Activated naive CD8-positive, alpha-beta T cell treated with anti-CD3 and anti-CD28 coated beads for 36 hours (primary cell): ENCODE measurements at places on chromosomes 2 and 18.

GRCh38 chr2:191150600-191151330 lies at the start of gene STAT4:
TSS of gene STAT4 (minus strand) at chr2:191150994. CDS start at chr2:191148203, 2,791 bp downstream.
- DNase-seq: peak; percentile 87

GRCh38 chr2:127429844-127430425 lies 11.7 kb downstream of the PROC start:
- no peak for DNase-seq

DNA sequence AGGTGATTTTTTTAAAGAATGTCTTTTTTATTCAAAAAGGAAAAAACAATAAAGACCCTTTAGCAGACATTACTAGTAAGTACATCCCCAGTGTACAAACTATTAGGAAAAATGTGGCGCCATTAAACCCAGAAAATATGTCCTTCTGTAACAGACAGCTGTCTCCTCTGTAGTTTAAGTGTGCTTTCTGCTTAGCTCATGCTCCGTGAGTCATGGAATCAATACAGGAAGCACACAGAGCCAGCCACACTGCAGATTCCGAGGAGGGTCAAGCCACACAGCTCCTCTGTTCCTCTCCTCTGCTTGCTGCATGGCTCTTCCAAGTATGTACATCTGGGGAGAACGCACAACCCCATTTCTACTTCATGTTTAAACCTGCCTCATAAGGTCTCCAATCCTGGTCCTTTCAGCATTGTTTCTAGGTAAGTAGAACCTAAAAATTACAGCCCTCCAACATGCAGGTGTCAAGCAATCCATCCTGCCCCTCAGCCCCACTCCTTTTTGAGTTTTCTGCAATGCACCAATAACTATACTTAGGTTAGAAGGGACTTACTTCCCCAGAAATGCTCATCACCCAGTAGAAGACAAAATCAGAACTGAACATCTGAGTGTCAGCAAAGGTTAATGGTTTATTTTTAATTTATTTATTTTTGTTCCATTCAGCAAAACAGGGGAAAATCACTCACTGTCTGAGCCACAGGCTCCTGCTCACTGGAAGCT lies 37.5 kb downstream of the ACVR1 start:
- peak; percentile 11 for DNase-seq

GRCh38 chr2:223841436-223842190 lies 4.2 kb upstream of the AP1S3 start:
- no peak for DNase-seq

- DNase-seq: no peak
Measured at GRCh38 chr2:199830531-199830930, 20.5 kb downstream of the FTCDNL1 start.

DNA sequence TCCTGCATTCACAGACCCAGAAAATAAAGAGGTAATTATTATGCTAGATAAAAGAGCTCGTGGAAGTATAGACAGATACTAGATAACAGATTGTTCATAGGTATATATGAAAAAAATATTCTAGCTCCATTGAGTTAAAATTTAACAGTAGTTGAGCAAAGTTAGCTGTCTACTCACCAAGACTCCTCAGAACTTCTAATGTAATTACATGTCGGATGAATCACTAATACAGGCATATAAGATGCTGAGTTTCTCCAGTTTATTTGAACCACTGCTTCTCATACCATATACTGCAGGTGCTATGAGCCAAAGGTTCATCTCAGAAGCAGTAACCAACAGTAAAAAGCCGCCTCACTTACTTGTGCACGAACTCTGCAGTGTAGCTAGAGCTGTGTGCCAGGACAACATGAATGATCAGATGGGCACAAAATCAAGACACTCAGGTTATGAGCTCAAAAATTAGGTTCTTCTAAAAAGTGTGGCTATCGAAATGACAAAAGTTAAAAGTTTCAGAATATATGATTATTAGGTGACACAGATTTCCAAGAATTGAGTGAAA lies 373.4 kb downstream of the NCKAP5 start:
- DNase-seq: no peak

- DNase-seq: no peak
Measured at GRCh38 chr2:200600549-200601225, 14.9 kb downstream of the AOX1 start.

- DNase-seq: no peak
Measured at GRCh38 chr18:55289775-55290174, 298.2 kb downstream of the TCF4 start.

GRCh38 chr2:171878481-171878993 lies 15.5 kb downstream of the SLC25A12 start:
- DNase-seq: no peak

DNA sequence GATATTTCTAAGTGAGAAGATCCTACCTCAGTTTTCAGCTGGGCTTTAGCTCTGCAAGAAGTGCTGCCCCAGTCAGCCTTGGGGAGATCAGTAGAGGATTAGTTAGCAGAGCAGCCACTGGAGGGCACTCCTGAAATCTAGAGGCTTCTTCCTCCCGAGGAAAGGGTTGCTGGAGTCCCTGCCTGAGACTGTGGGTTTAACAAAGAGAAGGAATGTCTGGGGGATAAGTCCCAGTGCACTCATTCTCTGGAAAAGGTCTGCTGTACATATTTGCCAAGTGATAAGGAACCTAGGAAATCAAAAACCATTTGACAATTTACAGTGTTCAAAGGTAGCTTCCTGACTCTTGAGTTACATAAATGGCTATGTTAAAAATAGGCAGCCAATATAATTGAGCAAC lies 207.2 kb downstream of the SLC8A1 start:
- no peak for DNase-seq

DNA sequence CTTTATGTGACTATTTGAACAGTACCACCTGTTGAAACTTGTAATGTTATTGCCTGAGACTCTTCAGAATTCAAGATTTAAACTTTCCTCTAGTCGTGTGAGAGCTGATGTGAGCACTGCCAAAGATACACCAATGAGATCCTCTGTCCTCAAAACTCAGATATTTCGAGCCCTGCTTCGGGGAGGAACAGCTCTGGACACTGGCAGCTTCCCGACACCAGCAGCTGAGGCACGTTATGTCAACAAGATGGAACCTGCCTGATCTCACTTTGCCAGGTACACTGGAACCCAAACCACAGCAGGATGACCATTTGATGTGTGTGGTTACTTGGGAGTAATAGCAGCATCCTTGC lies 319.9 kb upstream of the RBMS1 start:
- no peak for DNase-seq

DNA sequence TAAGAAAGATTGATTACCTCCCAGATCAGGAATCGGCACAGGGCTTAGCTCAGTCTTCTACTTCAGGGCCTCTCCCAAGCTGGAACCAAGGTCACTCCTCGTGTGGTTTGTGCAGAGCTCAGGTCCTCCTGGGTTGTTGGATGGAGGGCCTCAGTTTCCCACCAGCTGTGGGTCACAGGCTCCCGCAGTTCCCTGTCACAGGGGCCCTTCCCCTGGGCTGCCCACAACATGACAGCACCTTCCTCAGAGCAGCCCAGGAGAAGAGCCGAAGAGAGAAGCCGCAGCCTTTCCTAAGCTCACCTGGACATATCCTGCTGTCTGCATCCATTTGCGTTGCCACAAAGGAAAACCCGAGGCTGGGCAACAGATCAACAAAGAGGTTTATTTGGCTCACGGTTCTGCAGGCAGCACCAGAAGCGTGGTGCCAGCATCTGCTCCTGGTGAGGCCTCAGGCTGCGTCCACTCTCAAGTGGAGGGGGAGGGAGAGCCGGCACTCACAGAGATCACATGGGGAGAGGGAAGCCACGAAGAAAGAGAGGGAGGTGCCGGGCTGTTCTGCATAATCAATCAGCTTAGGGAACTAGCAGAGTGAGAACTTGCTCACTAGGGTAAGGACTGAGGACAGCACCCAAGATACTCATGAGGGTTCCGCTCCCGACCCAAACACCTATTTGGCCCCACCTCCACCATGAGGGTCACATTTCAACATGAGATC lies 13.0 kb upstream of the ALLC start:
- DNase-seq: no peak

DNA sequence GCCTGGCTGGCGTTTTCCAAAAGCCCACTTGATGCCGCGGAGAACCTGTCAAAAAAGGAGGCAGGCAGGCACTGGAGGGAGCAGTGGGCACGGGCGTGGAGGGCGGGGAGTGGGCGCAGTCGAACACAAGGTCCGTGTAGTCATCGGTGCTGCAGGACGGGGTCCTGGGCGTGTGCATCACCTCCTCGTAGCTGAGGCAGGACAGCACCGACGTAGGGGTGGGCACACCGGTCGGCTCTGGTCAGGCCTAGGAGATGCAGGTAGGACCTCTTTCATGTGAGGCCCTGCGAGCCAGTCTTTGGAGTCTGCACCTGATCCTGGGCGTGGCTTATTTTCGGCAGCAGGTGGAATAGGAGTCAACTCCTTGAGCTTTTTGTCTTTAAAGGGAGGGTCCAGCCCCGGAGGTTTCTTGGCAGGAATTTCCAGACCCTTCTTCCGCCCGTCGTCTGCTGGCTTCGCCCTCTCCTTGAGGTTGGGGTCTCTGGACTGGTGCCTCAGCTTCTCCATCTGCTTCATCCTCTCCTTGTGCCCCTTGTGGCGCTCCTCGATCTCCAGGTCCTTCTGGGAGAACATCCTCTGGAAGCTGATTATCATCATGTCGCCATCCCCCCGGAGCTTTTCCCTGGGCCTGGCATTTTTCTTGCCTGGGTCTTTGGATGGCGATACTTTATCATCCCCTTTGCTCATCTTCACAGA lies 892.5 kb upstream of the LRRTM1 start:
- DNase-seq: no peak

DNA sequence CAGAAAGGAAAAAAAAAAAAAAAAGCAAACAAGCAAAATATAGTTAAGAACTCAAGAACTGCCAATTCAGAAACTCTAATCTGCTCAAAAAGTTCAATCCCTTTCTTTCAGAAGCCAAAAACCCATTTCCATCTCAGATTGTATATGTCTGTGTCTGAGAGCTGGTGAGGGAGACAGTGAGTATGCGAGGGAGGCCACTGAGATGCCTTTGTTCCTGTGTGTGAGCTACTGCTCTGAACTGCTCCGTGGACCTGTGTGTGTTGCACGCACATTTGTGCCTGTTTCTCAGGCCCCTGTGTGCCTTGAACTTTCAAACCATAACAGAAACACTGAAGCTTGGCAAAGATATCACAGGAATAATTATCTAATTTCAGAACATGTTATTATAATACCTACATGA lies 2.5 kb upstream of the PKDCC start:
- no peak for DNase-seq

GRCh38 chr2:33409417-33409955 lies 67.0 kb upstream of the RASGRP3 start:
- no peak for DNase-seq

DNA sequence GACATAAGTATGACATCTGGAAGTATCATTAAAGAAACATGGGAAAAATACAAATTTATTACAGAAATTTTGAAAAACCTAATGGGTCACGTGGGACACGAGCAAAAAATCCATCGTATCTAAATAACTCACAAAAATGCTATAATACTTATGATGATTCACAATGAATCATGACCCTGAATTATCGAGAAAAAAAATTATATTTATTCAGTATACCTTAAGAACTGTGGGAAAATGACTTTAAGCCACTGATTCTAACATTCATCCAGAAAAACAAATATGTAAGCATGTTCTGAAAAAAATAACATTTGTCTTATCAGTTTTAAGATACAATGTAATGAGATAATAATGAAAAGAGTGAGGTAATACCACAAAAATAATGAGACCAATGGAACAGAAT lies 51.8 kb downstream of the ZNF385B start:
- DNase-seq: no peak

GRCh38 chr2:182043021-182043420 lies 57.4 kb downstream of the PPP1R1C start:
- no peak for DNase-seq

- DNase-seq: no peak
Measured at GRCh38 chr18:1308686-1309085, 404.0 kb downstream of the ADCYAP1 start.

DNA sequence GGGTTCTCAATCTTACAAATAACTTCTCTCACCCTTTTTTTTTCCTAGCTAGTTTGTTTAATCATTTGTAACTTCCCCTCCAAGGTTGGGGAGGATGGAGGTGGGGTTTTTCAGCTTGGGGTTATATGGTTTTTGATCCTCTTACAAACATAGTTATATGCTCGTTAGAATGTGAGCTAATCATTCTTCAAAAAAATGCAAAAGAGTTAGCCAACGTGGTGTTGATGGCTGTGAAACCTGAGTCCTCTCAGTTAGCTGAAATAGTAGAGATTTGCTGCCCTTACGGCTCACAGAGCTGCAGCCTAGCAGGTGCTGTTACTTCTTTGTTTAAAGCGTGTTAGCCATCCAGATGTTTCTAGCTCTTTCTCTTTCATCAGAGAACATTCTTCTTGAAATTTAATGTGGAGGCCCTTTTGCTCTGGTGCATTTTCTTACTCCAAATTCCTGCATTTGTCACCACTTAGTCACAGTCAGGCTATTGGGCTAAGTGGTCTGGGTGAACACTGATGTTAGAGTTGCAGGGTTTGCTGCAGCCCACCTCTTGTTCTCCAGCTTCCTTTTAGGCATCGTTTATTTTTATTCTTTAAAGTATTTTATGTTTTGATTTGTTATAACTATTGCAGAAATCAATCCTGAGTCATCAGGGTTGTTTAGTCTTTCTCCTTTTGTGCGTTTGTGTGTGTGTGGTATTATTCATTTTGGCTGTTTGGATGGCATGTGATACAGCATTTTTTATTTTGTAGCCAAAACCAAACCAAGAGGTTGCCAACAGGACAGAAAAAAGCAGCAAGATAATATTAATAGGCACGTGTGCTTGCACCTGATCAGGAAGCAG lies 41.1 kb downstream of the LIMS1 start:
- DNase-seq: no peak

DNA sequence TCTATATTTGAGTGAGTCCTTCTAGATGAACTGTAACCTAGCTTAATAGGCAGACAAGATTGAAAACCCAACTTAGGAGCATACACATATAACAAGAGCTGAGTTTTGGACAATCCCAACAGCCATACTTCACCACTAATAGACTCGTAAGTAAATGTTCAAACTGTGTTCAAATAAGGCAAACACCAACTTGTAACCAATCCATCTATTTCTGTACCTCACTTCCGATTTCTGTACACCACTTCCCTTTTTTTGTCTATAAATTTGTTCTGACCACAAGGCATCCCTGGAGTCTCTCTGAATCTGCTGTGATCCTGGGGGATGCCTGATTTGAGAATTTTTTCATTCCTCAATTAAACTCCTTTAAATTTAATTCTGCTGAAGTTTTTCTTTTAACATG lies 1149.1 kb upstream of the NRXN1 start:
- DNase-seq: no peak

DNA sequence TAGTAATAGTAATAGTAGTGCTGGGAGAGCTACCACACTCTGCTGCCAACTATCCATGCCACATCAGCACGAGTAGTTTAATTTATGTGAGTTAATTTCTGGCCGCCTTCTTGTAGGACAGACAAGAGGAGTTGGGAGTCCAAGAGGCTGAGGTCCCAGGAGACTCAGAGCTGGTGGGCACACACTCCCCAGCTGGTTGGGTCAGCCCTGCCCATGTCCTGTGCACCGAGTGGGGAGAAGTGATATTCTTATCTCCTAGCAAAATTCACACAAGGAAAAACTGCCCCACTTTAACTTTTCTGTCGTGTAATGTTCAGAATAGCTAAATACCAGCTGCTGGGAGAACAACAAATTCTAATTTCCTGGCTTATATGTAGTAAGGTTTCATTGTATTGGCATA lies 15.2 kb upstream of the MAP4K4 start:
- no peak for DNase-seq

GRCh38 chr18:77316008-77316407 lies 66.4 kb downstream of the GALR1 start:
- no peak for DNase-seq

GRCh38 chr18:74264303-74265020 lies 27.3 kb downstream of the CYB5A start:
- no peak for DNase-seq
